NCI-H1105 treated with DMSO at 0.1 percent for 48 hours (cell line): ENCODE measurements at places on chromosomes 4 and X.

DNA sequence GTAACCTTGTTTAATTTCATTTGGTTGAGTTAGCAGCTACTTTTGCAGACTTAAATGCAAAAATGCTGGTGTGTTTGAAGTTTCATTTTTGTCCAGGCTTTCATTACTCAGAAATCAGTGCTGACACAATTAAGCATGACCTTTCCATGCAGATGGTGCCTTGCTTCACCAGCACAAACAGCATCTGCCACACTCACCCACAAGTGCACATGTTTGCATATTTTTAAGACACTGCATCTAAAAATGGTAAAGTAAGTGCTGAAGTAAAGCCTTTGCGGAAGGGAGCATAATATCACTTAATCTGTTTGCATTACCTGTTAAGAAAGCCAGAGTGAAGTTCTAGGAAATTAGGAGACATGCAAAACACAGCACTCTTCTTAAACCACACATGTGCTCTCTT is 7.3 kb upstream of the DAPP1 start:
- DNase-seq, result no peak

GRCh38 chr4:4334798-4335520 is 44.9 kb downstream of the ZBTB49 start:
- DNase-seq, result peak; percentile 18

- no peak for DNase-seq
These were observed 124.0 kb downstream of the TENM3 start for GRCh38 chr4:182367153-182367552.

- peak; percentile 42 for DNase-seq
These were observed 23.6 kb upstream of the TBC1D14 start for GRCh38 chr4:6885953-6886557.

- no peak for DNase-seq
These were observed 28.7 kb downstream of the IL13RA1 start for GRCh38 chrX:118756101-118756500.

- peak; percentile 55 for DNase-seq
These were observed 16.8 kb upstream of the DMP1 start for GRCh38 chr4:87633243-87633642.

GRCh38 chr4:122783301-122784215 is 43.1 kb upstream of the FGF2 start:
- no peak for DNase-seq

DNA sequence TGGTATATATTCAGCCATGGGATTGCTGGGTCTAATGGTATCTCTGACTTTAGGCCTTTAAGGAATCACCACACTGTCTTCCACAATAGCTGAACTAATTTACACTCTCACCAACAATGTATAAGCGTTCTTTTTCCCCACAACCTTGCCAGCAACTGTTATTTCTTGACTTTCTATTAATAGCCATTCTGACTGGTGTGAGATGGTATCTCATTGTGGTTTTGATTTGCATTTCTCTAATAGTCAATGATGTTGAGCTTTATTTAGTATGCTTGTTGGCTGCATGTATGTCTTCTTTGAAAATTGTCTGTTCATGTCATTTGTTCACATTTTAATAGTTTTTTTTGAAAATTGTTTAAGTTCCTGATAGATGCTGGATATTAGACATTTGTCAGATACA is 235.2 kb downstream of the HEPH start:
- DNase-seq, result no peak

DNA sequence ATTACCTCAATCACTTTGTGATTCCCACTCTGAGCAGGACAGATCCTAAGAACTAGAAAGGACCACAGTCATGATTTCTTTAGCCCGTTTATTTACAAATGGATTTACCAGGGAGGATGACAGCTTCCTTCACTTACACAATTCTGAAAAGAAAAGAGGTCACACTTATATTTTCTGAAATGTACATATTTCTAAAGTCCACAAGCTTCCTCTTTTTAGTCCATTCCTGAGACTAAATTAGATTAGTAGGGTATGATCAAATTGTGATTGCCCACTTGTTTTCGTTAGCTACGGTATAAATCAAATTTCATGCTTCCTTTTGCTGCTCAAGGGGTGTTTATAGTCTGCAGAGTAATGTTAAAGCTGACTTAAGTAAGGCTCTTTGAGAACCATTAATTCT is 7.6 kb upstream of the AMELX start:
- DNase-seq, result no peak

DNA sequence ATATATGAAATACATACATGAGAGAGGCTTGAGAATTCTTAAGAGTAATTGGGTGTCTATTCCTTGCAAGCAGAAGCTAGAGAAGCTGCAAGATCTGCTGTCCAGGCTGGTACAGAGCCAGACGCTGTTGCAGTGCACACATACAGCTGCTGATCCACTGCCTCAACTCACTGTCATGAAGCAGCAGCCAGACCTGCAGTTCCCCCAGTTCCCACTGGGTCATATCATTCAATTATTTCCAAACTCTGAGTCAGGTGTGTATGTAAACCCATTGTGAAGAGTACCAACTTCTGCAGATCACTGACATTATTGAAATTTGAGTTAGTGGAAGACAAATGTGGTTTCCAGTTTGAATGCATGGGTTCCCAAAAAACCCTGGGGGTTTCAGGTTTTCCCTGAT is 1212.8 kb upstream of the ADGRL3 start:
- no peak for DNase-seq

DNA sequence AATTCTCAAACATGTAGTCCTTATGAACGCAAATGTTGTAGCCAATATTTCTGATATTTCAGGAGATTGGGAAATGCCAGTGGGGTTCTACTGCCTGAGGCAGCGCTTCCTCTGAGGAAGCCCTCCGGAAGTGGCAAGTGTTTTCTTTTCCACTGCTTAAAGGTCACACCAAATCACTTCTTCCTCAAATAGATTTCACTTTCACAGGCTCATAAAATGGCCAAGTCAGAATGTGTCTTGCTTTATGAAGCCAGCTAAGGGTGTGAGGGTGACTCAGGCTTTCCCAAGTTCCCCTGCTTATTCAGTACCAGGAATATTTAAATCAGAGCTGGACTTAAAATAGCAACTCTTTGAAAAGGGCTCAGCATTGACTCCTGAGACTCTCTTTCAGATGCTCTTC is 514.2 kb upstream of the DIPK2B start:
- no peak for DNase-seq

DNA sequence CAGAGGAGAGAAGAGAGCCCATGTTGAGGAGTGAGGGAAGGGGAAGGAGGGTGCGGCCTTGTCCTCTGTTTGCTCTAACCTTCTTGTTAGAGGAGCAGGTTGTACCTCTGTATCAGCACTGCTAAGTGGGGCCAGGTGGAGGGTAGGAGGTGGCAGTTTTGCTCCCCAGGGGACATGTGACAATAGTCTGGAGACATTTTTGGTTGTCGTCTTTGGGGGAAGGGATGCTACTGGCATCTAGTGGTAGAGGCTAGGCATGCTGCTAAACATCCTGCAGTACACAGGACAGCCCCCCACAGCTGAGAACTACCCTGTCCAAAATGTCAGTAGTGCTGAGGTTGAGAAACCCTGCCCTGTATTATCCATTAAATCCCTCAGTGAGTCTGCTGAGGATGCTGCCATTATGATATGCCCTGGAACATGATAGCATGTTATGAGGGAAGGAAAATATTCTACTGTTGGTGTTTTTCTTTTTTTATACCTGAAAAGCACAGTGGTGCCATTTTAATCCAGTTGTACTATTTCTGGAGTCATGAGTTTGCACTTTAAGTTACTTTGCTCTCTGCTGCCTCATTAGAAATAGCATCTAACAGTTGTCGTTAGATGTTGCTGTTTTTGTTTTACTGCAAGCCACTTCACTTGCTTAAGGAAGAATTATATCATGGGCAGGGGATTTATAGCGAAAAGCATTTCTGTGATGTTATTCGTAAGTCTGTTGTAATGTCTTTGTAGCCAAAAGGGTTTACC is 90.6 kb downstream of the LRP2BP start:
- no peak for DNase-seq

GRCh38 chr4:86685401-86685800 is 91.3 kb downstream of the PTPN13 start:
- peak; percentile 2 for DNase-seq

GRCh38 chr4:25813448-25814106 is 49.2 kb downstream of the SEL1L3 start:
- no peak for DNase-seq
